Ascending aorta (tissue), 2 donors: ENCODE measurements at places on chromosomes 4 and X.

- DNase-seq, result no peak
Observed at GRCh38 chr4:126678618-126679017, 954.1 kb upstream of the INTU start.

GRCh38 chr4:3446631-3447320 lies 5.0 kb downstream of the HGFAC start:
- DNase-seq, result no peak

DNA sequence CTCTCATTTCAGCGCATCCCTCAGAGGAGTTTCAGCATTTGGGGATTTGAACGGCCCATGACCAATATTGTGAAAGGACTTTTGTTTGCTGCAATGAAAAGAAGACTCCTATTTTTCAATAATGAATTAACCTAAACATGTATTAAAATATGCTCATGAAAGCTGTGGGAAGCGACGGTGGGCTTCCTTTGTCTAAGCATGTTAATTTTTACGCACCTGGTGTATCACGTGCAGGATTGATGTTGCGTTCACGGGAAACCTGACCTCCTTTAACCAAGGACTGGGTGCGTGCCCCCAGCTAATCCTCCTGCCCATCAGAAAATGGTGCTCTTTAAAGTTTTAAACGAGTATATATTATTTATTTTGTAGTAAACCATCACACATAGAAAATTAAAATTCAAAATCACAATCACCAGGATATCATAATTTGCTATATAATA lies 590 bp upstream of the CCDC110 start:
- no peak for DNase-seq

DNA sequence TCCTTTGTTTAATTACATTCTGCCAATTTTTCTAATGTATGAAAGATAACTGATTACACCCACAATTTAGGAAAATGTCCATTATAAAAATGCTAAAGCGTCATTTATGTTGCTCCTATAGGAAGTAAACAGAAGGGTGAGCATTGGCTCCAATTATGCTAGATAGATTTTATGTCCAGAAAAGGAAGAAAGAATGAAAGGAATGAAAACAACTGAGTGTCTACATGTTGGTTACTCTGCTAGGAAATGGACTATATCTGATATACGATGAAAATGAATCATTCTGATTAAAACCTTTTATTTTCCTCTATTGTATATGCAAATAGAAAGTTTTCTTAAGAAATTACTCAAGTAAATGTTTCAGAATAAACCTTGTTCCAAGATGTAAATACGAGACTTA lies 1.6 kb downstream of the ENAM start:
- no peak for DNase-seq

- DNase-seq, result no peak
Observed at GRCh38 chr4:52249581-52249980, 198.5 kb downstream of the SPATA18 start.

DNA sequence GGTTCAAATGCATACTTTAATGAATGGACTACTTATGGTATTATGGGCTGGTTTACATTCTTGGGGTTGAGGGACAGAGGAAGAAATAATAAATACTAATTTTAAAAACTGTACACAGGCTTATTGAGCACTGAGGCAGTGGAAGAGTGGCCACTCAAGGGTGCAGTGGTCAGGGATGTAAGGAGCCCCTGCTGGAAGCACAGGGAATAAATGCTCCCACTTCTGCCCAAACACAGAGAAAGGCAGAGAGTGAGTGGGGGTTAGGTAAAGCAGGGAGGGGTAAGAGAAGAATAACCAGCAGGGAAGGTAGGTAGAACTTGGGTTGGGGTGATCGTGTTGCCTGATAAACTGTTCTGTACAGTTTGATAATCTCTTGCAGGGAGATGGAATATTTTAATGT lies 60.0 kb downstream of the GAB1 start:
- DNase-seq, result no peak

DNA sequence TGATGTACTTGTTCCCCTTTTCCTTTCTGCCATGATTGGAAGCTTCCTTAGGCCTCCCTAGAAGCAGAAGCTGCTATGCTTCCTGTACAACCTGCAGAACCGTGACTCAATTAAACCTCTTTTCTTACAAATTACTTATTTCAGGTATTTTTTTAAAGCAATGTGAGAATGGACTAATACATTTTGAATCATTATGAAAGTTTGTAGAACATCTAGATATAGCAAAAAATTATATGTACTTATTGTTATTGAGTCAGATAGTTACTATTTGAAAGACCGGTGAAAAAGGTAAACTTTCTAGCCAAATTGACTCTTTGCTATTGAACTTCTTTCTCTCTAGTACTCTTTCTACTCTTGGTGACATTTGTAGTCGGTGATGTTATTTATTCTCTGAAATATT lies 777.3 kb upstream of the GALNTL6 start:
- no peak for DNase-seq

DNA sequence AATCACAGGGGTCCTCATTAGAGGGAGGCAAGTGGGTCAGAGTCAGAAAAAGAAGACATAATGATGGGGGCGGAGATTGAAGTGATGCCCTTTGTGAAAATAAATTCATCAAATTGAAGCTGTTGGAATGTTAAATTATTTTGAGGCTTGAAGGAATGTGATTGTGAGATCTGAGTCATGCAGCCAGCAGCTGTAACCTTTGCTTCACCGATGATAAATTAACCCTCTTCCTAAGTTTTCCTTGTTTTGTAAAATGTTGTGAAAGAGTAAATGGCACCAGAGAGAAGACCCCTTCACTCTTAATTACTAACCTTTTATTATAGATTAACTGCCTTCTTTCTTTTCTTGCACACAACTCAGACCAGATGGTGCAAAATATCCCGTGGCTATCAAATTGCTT lies 47.7 kb upstream of the FAM9A start:
- DNase-seq, result no peak

DNA sequence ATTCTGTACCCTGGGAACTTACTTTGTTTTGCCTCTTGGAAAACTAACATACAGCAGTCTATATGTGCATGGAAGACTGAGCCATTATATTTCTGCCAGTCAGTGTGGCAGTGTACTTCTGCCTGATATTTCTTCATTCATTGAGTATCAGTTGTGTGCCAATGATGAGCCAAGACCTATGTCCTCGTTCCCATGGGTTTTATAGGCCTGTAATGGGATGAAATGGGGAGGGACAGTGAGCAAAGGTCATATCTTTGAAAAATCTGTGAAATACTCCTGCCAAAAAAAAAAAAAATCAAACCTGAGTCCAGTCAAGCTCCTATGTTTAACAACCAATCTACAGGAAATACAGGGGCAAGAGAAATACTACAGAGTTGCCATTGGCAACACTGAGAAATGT lies 9.1 kb downstream of the NSD2 start:
- no peak for DNase-seq

GRCh38 chr4:53484911-53485657 lies 106.2 kb downstream of the LNX1 start:
- DNase-seq, result no peak

DNA sequence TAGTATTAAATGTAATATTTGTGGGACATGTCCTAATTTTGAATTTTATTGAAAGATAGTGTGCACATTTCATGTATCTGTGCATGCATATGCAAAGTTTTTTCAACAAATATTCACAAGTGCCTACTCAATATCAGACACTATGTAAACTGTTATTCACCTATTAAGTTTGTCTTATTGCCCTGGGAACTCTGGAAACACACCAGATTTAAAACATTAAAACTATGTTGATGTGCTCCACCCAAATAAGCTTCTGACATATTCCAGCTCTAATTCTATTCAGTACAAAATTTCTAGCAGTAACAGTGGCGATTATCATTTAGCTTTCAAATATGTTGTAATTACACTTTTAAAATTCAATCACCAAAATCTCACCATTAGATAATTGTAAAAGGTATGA lies 183.1 kb upstream of the TTC29 start:
- no peak for DNase-seq

- DNase-seq, result no peak
Observed at GRCh38 chr4:36283912-36284465, 2.6 kb downstream of the DTHD1 start.

GRCh38 chr4:85725721-85726170 lies 250.8 kb downstream of the ARHGAP24 start:
- DNase-seq, result peak; percentile 72

- DNase-seq, result no peak
Observed at GRCh38 chr4:119113033-119113655, 22.5 kb upstream of the MYOZ2 start.

- no peak for DNase-seq
Observed at GRCh38 chr4:112916868-112917267, 132.6 kb upstream of the ANK2 start.

DNA sequence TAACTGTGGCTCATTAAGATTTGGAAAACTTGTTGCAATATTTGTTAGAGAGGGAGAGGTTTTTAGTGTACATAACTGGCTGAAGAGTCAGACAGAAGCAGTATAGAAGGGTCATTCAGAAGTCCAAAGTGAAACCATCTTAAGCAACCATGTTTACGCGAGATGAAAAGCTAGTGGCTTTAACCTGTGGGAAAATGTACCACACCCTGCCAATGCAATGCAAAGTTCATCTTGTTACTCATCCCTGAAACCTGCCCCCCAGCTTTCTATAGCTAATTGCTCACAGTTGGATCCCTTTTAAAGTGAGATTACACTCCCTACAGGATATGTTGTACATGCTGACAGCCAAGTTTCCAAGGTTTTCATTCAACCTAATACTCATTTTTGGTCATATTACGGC lies 96.7 kb upstream of the RAPGEF2 start:
- DNase-seq, result no peak
